Choroid plexus epithelial cell (primary cell): ENCODE measurements at places on chromosomes 12 and 14.

DNA sequence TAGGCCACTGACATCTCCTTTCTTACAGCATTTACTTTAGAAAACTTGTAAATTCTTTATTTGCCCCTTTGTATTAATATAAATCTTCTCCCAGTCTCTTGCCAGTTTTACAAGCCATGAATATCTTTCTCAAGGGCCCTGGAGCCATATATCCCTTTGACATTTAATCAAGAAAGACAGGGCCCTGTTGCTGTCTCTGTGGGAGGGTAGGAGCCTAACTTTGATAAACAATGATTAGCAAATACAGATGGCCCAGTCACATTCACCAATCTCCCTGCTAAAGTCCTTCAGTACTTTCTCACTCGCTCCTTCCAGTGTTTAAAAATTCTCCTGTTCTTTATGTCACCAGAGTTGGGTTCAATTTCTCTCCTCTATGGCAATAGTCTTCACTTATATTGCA, 479.8 kb upstream of the USP15 start:
- DNase-seq: no peak

GRCh38 chr12:2886768-2887450, 3.8 kb upstream of the TULP3 start:
- DNase-seq: no peak

DNA sequence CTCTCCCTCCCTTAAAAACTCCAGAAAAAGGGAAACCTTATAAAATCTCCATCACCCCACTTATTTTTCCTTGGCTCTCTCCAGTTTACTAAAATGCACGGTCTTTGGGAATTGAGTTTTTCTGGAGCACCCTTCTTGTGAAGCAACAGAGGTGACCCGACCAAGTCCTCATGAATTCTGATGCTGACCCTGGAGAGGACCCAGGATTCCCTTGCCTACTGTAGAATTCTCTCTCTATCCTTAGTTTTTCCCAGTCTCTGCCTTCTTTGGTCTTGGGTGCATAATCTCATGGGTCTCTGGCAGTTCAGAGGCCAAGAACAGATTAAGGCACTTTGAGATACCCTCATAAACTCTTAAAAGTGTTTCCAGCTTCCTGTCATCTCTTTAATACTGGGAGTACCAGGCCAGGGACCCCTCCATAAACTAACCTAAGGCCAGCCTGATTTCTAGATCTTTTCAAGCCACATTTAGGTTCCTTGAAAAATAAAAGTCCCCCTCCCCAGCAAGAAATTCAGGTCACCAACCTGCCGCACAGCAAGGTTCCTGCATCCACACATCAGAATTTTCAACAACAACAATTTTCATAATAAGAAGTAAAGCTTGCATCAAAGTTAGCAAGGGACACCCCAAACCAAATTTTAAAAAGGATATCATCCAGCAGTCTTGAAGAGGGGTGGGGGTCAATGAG, 5.1 kb upstream of the HOXC4 start:
- no peak for DNase-seq

- DNase-seq: no peak
Observed at GRCh38 chr12:18818579-18819268, 80.8 kb downstream of the CAPZA3 start.
